ENCODE measurements at places on chromosomes 1 and 21.

DNA sequence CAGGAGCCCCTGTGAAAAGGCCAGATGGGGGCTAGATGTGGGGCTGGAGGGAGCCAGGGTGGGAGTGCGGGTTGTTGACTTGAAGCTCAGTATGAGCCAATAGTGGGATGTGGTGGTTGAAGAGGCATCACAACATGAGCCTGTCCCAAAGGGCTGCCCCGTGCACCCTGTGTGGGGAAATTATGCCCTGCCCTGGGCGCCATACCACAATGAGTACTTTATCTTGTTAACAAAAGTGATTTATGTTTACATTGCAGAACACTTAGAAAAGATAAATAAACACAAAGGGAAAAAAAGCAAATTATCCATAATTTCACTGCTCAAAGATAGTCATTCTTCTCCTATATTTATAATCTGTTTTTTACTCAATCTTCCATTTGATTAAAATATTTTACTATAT, 1.6 kb upstream of the NFASC start:
- no peak for ATAC-seq

DNA sequence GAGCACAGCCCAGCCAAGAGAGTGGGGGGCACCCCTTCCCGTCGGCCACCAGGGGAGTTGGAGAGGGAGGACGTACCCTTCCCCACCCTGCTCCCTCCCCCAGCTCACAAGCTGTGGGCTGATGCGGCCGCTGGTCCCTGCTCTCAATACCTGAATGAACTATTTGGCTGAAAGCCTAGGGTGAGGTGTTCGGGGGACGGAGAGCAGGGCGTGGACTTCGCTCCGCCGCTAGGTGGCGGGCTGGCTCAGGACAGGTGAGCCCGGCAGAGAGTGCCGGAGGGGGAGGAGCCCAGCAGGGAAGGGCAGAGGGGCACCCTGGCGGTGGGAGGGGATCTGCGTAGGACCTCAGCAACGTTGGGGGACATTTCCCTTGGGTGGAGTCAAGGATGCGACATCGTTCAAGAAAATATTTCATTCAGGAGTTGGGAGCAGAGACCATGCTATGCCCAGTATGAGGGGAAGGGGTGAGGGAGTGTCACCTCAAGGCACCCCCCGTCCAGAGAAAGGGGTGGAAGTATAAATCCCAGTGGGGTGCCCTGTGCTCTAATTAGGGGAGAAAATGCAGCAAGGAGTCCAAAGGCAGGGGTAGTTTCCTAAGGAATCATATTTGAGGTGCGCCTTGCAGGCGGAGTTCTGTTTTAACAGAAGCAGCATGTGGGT, 12.0 kb upstream of the RHBG start:
- ATAC-seq, result no peak

DNA sequence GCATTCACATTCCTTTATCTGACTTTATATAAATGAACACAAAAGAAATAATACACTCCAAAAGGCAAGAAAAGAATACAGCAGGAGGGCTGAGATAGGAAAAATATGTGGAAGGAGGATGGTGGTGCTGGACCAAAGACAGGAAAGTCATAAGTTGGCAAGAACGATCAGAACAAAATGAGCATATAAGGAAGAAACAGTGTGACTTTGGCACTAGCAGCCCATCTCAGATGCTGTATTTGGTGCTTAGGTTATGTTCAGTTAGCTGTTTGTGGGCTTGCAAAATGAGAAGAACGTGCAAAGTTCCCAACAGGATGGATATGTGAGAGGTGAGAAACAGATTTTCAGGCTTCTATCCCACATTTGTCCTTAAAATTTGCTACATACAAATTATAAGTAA, 719.8 kb upstream of the ADGRL4 start:
- no peak for ATAC-seq

GRCh38 chr1:7265771-7266371, 480.6 kb downstream of the CAMTA1 start:
- no peak for ATAC-seq

DNA sequence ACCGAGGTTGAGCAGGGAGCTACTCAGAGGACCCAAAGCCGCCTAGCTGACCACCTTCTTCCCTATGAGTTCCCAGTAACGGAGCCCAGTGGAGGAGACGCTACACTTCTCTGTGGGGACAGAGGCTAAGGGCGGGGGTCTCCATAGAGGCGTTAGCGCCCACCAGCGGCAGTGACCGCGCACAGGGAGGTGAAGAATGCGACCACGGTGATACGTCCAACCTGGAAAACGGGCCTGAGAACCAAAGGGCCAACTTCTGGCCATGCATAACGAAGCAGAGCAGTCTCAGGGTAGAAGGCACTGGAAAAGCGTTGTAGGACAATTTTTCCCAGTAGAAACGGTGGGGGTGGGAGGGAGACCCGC, 400 bp upstream of the COG2 start:
- ATAC-seq, result no peak

- no peak for ATAC-seq
Measured at GRCh38 chr1:29679316-29679715, 443.0 kb downstream of the PTPRU start.

- ATAC-seq, result no peak
Measured at GRCh38 chr1:186152620-186153239, 222.3 kb downstream of the TPR start.

DNA sequence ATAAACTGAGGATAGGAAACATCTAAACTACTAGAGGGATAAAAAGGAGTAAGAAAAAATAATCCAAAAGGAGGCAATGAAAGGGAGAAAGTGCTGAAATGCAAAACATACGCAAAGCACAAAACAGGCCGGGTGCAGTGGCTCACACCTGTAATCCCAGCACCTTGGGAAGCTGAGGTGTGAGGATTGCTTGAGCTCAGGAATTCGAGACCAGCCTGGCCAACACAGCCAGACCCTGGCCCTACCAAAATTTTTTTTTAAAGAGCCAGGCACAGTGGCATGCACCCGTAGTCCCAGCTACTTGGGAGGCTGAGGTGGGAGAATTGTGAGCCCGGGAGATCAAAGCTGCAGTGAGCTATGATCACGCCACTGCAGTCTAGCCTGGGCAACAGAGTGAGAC, 10.5 kb downstream of the SPOCD1 start:
- no peak for ATAC-seq

DNA sequence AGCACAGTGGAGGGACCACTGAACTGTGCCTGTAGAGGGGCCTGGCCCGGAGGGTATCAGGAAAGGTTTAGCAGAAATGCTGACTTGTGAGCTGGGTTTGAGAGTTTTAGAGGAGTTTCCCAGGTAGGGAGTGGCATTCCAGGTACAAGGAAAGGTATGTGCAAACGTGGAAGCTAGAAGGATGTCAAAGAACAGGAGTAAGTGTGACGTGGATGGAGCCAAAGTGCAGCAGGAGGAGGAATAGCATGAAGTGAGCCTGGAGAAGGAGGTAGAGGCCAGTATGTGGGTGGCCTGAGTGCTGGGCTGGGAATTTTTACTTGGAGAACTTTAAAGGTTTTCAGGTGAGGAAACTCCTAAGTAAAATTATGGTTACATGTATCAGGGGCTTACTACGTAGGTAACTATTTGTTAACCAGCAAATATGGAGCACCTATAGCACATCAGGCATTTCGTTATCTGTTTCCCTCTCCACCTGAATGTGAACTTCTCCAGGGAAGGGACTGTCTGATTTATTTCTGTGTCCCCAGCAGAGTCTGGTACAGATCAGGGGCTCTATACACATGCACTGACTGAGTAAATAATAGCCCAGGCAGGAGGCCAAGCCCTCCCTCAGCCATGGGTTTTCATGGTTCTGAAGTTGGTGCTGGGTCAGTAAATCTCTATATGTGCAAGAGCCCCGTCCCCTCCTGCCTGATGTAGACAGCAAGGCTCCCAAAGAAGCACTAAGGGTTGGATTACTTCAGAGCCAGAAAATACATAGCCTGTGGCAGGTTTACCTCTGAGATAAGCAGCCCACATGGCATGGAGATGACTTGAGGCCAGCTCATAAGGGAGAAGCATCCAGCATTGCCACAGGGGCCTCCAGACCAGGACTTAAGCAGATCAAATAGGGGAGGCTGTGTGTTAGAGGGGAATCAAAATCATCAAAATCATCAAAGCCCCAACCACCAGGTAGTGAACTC, 43.4 kb downstream of the CDCP2 start:
- no peak for ATAC-seq

GRCh38 chr1:15189692-15190370, 36.3 kb downstream of the TMEM51 start:
- ATAC-seq, result no peak

DNA sequence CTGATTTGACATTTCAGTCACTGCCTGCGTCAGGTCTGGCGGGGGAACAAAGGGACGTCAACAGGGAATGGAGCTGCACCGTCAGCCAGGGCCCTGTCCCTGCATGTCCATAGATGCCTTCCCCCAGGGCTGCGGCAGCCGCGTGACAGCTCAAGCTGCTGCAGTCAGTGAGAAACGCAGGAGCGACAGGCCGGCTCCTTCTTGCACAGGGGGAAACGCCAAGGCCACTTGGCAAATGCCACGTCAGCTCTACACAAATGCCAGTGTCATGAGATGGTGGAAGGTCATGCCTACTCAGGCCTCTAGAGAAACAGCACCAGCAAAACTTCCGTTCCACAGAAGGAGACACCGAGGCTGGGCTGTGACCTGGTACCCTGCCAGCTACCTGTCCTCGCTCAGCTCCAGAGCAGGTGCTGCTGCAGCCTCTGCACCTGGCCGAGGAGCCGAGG, 37.7 kb downstream of the SYF2 start:
- no peak for ATAC-seq

- ATAC-seq, result no peak
Measured at GRCh38 chr1:164310166-164310565, 248.8 kb upstream of the PBX1 start.

DNA sequence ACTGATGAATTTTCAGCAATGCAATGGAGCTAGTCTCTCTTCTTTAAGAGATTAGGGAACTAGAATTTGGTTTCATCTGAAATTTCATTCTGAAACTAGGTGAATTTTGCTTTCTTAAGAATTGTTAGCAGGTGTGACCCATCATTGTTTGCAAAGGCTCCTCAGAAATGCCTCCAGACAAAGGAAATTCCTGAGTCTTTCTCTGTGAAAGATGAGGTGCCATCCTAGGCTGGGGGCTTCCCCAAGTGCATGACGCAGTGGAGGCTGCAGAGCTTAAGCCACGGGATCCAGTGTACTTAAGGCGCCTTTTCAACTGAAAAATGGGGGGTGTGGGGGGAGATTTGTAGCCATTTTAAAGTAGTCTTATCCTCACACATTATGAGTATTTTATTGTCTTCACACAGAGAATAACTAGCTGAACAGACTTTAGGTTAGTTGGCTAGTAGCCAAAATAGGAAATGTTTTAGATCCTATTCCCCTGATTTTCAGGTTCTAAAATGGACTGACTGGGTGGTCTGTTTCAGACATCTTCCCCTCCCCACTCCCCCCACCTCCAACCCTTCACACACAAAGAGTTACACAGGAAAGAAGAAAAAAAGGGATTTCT, 202.0 kb downstream of the NFIA start:
- no peak for ATAC-seq

Data from gastroesophageal sphincter (tissue), 4 donors.